ENCODE measurements at places on chromosomes 3 and 15.

- peak; percentile 24 for DNase-seq
Observed at GRCh38 chr3:57169872-57170623, 4.9 kb upstream of the IL17RD start.

- no peak for DNase-seq
Observed at GRCh38 chr3:37736624-37737023, 125.1 kb upstream of the CTDSPL start.

- no peak for DNase-seq
Observed at GRCh38 chr3:14810070-14810791, 8.5 kb upstream of the FGD5 start.

- DNase-seq: no peak
Observed at GRCh38 chr3:128420720-128421438, 45.8 kb downstream of the DNAJB8 start.

DNA sequence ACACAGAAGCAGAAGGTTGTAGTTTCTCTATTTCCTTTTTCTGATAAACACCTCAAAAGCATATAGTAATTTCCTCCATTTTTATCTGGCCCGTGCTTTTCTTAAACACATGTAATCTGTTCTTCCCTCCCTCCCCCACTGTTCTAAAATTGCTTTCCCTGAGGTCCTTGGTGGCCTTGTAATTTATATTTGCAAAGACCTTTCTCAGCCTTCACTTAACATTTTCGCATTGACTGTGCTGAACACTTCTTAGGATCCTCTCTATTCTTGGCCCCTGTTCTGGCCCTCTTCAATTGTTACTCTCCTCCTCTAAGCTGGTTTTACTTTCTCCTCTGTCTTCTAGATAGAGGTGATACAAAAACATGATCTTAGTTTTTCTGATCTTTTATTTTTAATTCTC is 28.3 kb downstream of the GAP43 start:
- no peak for DNase-seq

DNA sequence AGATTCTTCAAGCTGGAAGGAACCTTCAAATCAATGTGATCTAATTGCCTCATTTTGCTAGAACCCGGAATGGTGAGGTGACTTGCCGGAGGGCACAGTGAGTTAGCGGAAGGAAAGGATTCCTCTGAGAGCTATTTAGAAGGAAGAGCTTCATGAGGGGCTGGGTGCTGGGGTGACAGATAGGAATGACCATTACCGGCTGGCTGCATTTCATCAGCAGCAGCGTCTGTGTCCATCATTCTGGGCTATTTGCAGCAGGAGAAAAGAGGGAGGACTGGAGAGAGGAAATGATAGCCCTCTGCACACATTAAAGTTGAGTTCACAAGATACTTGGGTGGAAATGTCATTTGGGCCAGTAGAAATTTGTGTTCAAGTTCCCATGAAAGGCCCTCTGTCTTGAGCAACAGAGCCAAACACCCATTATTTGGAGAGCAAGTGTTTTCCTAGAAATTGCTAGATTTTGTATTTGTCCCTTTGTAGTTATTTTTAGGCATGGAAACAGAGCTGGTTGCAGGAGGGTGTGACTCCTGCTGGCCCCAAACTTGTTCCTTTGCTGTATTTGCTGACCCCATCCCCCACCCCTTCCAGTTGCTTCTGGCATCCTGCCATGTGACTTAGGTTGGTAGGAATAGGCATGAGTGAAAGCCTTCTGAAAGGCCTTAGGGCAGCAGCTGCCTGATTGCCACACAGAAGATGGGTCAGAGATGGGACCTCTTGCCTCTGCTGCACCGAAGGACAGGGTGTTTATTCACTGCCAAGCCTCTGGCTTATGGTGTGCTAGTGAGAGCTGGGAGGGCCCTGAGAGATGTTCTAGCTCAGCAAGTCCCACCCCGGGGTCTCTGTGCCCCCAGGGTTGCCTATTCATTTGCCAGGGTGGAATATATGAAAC is 87.5 kb upstream of the PLXNA1 start:
- no peak for DNase-seq
